Iris pigment epithelial cell (primary cell): ENCODE measurements at places on chromosomes 16 and 17.
A peak's percentile ranks its signal among the peaks of the same experiment; 100 is the strongest.

- peak; percentile 91 for DNase-seq
These were observed 75.8 kb downstream of the WNT3 start for GRCh38 chr17:46742565-46743270.

GRCh38 chr17:65604070-65604469 is 42.6 kb upstream of the AXIN2 start:
- peak; percentile 25 for DNase-seq

- DNase-seq: no peak
These were observed 5.5 kb downstream of the CBFA2T3 start for GRCh38 chr16:88971371-88972097.

DNA sequence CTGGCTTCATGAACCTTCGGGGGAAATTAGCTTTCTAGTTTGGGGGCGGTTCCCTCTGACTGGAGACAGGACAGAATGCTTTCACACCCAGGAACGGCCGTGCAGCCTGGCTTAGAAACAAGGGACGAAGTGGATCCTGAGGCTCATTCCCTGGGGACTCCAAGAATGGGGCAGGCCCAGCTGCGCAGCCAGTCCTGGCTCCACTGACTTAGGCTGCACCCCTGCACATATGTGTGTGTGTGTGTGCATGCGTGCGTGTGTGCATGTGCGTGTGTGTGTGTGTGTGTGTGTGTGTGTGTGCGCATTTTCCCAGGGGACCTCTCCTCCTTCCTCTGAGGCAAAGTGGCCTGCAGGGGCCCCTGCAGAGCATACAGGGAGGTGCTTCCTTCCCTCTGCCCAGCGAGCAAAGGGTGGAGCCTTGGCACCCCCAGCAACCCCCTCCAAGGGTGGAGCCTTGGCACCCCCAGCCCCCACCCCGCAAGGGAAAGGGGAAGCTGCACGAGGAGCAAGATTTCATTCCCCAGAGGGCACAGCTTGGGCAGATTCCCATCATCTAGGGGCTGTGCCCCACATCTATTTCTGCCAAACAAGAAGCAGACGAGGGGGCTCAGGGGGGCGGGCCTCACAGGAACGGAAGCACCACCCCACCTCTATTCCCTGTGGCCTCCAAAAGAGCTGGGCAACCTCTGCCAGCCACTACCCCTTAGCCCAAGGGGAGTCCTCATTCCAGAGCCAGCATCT is 97.6 kb upstream of the CBX4 start:
- no peak for DNase-seq

- no peak for DNase-seq
These were observed 4.4 kb upstream of the FBF1 start for GRCh38 chr17:75945211-75945610.

DNA sequence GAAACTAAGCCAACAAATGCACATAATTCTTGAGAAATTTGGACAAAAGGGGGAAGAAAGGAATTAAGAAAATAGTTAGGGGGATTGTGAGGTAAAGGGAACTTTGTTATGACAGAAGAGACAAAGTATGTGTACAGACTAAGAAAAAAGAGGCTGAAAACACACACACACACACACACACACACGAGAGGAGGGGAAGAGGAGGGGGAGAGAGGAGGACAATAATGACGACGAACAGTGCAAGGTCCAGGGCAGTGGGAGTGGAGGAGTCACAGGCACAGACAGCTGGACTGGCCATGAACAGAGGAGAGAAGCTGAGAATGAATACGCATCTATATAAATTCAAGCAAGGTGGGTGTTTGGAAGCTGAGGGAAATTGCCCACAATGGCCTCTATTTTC is 44.6 kb downstream of the MARVELD3 start:
- DNase-seq: no peak
